ENCODE measurements at places on chromosomes 12 and 14. TPM values are rescaled to one million over a fixed set of nuclear protein-coding genes. Genes with fewer than 3 reads are reported as not detected.

Gene HECTD1
- total RNA-seq = 128 TPM

Gene BMAL2
- total RNA-seq = 1.1 TPM

Gene CCDC198
- not detected for total RNA-seq

Gene LDHB
- 775 TPM for total RNA-seq

Gene INSM2
- not detected for total RNA-seq

Gene KIF5A
- 0.36 TPM for total RNA-seq

Gene PMCH
- total RNA-seq = not detected

Gene ZNF385A
- total RNA-seq = 2.4 TPM

Gene PARP11
- 7.4 TPM for total RNA-seq

Gene SIX6
- not detected for total RNA-seq

Gene MSI1
- total RNA-seq = not detected

Gene CLEC1A
- 0.33 TPM for total RNA-seq

Gene KRT85
- total RNA-seq = not detected

Gene REC8
- 8.9 TPM for total RNA-seq

Gene KRT79
- not detected for total RNA-seq

Gene MTA1
- total RNA-seq = 41.0 TPM

Gene SLC5A8
- 0.15 TPM for total RNA-seq

Gene ETFBKMT
- total RNA-seq = 7.3 TPM

Gene KRT6A
- not detected for total RNA-seq

Gene EPYC
- total RNA-seq = not detected

Gene A2M
- 68.0 TPM for total RNA-seq

Gene HVCN1
- 0.77 TPM for total RNA-seq

Gene PTGDR
- total RNA-seq = not detected

Gene POTEG
- total RNA-seq = not detected
